ENCODE measurements at places on chromosomes 16 and 17.

GRCh38 chr17:73348018-73348828 is 36.4 kb upstream of the CDC42EP4 start:
- DNase-seq, result no peak

- DNase-seq, result no peak
Observed at GRCh38 chr16:26133416-26134093, 441.8 kb downstream of the HS3ST4 start.

GRCh38 chr16:84689111-84689510 is 10.7 kb upstream of the USP10 start:
- no peak for DNase-seq

- DNase-seq, result no peak
Observed at GRCh38 chr16:69276148-69277115, 34.7 kb upstream of the VPS4A start.

- DNase-seq, result no peak
Observed at GRCh38 chr17:5508810-5509209, 22.4 kb downstream of the MIS12 start.

- no peak for DNase-seq
Observed at GRCh38 chr17:65553009-65553645, 8.3 kb downstream of the AXIN2 start.

DNA sequence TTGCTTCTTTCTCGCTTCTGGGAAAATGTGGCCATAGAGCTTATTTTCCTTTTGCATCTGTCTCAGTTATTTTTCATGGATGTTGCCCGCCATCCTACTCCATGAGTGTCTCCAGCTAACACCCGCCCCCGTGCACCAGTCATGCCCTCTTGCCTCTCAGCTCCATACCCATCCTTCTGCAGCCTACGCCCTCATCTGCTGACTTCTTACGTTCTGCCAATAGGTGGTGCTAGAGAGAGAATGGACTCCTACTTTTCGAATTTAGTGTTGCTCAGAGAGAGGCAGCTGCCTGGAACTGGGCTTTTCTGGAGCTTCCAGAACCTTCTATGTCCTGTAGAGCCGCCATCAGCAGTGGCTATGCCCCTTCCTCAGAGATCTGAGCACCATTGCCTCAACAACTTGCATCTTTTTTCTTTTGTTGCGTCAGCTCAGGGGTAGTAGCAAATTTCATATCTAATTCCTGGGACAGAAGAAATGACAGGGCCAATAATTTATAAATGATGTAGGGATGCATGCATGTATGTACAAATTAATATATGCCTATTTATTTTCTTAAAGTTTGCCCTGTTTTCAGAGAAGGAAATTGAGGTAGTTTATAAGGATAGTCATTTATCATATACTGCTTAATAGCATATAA is 119.7 kb upstream of the MYOCD start:
- DNase-seq, result no peak

DNA sequence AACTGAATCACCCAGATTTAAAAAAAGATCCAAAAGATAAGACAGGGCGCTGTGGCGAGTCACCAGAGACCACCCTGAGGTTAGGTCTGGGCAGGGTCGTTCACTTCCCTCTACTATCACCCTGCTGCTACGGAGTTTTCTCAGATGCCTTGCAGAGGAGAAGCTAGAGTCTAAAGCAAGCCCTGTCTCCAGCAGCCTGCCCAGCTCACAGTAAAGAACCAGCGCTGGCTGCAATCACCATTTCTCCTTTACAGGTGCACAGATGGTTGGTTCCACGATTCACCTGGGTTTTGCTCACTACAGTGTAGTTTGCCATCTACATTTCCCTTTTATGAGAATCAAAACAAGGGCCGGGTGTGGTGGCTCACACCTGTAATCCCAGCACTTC is 71.3 kb downstream of the SRCIN1 start:
- DNase-seq, result no peak

DNA sequence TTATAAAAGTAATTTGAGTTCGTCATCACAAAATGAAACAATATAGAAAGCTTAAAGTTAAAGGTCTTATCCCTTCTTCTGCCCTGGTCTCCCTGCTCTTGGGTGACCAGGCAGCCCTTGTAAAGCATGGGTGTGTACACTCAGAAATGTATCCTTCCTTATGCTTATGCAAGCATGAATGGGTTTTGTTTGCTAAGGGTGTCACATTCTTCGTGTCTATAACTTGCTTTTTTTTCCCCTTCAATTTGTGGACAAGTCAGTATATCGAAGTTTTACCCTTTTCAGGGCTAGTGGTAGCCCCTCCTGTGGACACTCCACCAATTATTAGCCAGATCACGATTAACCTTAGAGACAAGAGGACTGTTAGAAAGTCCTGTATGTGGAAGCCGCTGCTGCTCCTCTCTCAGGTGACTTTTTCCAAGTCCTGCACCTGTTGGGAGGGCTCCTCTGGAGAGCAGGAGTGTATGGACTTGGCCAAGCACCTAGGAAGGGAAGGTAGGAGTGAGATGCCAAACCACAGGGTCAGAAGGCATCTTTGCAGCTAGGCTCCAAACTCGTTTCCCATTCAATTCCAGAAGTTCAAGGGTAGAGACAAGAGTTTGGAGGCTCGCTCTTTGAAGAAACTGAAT is 50.9 kb downstream of the LDHD start:
- DNase-seq, result no peak

DNA sequence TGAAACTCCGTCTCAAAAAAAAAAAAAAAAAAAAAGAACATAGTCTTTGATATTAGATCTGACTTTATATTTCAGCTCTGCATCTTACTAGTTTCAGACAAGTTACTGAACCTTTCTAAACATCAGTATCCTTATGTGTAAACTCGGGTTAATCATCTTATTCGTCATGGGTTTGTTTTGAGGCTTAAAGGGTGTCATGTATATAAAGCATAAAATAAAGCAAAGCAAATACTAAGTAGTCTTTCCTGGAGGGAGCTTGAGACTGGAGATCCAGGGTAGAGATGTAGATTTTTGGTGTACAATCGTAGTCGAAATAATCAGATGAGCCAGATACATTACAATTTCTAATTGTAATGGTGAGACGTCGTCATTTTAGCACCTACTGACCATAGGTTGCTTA is 7.8 kb downstream of the BCAS3 start:
- no peak for DNase-seq

DNA sequence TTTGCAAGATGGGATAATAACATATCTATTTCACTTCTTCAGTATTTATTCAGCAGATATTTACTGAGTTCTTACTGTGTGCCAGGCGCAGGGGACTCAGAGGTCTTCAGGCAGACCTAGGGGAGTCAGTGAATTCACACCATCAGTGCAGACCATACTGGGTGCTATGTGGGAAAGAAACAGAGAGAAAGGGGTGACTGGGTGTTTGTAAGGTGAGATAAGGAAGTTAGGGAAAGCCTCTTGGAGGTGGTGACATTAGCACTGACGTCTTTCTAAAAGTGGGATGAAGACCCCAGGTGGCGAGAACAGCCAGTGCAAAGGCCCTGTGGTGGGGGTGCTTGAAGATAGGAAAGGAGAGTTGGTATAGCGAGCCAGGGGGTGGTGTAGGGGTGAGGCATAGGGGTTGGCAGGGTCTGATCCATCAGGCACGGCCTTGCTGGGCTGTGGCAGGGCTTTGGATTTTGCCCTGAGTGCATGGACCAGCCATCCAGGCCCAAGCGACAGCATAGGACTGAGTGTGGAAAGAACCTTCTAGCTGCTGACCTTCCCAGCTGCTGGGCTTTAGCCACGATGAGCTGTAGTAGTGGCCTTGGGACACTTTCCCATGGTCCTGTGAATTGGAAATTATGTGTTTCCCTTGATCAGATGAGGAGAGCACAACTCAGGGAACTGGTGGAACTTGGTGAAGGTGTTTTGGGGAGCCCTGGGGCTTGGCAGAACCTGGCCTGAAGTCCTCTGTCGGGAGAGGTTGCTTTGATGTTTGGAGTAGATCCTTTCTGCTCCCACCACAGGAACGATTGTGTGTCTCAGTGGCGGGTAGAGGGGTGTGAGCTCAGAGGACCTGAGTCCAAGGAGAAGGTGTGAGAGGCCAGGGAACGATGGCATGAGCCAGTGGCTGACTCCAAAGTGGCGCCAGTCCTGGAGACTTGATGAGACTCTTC is 3.9 kb upstream of the SOCS1 start:
- DNase-seq, result no peak

- DNase-seq, result no peak
Observed at GRCh38 chr16:85360323-85361277, 248.3 kb upstream of the CIBAR2 start.

DNA sequence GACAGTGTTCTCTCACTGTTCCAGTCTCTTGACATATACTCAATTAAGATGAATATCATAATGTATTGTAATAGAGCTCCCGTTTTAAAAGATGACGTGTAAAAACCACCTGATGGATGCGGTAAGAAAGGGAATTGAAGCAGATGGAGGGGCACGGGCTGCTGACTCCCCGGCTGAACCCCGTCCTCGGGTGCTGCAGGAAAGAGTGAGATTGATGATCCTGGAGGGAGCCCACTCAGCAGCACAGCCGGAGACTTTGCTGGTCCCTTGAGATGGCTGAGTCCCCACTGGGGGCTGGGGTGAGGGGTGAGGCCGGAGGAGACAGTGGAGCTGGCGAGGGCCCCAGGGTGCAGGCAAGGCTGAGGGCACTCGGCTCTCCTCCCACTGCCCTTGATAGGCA is 217.4 kb downstream of the RPTOR start:
- no peak for DNase-seq

GRCh38 chr16:77970371-77970770 is 52.0 kb upstream of the CLEC3A start:
- DNase-seq, result no peak

GRCh38 chr17:57397402-57397801 is 141.1 kb downstream of the MSI2 start:
- DNase-seq, result no peak

DNA sequence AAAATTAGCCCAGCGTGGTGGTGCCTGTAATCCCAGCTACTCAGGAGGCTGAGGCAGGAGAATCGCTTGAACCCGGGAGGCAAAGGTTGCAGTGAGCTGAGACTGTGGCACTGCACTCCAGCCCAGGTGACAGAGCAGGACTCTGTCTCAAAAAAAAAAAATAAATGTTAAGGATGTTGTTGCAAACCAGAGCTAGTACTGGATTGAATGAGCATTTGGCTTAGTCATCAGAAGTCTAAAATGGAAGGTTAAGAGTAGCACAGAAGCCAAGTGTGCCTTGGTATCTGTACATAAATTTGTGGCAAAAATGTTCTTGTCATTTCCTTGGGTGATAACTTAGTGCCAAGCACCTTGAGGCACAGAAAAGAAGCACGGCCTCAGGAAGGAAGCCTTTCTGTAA is 50.6 kb upstream of the MED9 start:
- DNase-seq, result no peak

GRCh38 chr16:1546430-1546829 is 13.0 kb downstream of the TMEM204 start:
- no peak for DNase-seq

- no peak for DNase-seq
Observed at GRCh38 chr17:61157246-61157886, 242.3 kb upstream of the TBX2 start.

GRCh38 chr17:76027159-76027839 is at the start of gene EVPL:
EVPL (minus strand) TSS chr17:76027306; CDS start chr17:76027198, 108 bp downstream.
- no peak for DNase-seq

DNA sequence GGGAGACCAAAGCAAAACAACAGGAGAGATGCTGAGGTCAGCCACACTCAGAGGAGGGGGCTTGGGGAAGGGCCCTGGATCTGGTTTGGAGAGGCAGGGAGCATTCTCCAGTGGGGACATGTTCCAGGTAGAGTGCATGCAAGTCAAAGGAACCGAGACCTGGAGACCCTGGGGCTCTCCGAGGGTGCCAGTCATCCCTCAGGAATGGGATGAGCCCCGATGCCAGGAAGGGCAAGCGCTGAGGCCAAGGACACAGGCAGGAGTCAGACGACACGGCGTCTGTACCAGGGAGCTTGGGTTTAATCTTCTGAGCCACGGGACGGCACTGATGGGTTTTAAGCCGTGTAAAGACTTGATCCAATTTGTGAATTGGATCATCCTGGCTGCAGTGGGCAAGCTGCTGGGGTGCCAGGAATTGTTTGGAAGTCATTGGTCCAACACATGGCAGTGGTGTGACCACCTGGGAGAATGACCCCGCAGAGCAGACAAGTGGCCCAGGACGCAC is 32.9 kb upstream of the ANKRD40CL start:
- DNase-seq, result no peak

DNA sequence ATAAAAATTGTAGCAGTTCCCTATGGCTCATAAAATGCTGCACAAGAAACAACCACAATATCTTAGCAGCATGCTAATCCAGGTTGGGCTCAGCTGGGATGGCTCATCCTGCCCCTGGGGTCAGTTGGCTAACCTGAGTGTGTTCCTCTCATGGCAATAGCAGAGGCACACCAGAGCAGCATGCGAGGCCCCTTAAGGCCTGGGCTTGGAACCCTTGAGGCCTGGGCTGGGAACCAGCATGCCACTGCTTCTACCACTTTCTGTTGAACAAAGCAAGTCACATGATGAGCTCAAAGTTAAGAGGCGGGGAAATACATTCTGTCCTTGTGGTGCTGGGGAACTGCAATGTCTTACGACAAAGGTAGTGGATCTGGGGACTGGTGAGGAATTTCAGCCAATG is 154.4 kb upstream of the FOXF1 start:
- no peak for DNase-seq

- DNase-seq, result no peak
Observed at GRCh38 chr16:75471723-75472633, 7.5 kb upstream of the TMEM170A start.

DNA sequence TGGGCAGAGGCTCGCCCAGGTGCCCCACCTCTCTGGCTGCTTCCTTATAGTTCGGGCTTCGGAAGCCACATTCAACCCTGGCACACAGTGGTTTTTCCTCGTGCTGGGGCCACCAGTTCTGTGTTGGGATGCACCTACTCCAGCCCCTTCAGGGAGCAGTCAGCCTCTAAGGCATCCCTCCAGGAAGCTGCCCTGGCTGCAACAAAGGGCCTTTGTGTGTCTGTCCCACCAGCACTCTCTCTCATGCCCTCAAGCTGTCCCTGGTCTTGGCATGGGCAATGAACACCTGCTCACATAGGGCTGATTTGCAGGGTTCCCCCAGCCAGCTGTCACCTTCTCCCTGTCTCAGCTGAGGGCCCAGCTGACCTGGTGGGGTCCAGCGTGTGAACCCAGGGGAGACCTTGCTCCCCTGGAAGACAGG is 754 bp upstream of the NOXO1 start:
- DNase-seq, result no peak

DNA sequence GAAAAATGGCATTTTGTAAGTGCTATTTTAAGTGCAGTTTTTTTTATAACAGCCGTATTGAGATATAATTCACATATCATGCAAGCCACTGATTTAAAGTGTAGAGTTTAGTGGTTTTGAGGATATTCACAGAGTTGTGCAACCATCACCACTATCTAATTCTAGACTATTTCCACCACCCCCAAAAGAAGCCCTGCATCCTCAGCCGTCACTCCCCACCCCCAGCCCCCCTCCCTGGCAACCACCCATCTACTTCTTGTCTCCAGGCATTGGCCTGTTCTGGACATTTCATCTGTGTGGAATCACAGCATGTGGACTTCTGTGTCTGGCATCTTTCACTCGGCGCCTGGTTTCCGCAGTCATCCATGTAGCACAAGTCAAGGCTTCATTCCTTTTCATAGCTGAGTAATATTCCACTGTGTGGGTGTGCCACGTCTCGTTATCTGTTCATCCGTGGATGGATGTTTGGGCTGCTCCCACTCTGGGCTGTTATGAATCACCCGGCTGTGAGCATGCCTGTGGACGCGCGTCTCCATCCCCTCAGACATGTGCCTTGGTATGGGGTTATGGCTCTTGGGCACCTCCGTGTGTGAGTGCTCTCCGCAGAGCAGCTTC is 138.4 kb upstream of the CIBAR2 start:
- DNase-seq, result no peak

GRCh38 chr17:57638284-57638683 is 106.8 kb downstream of the CCDC182 start:
- DNase-seq, result no peak
